ENCODE measurements at places on chromosomes 4 and X.
A peak's percentile ranks its signal among the peaks of the same experiment; 100 is the strongest.

DNA sequence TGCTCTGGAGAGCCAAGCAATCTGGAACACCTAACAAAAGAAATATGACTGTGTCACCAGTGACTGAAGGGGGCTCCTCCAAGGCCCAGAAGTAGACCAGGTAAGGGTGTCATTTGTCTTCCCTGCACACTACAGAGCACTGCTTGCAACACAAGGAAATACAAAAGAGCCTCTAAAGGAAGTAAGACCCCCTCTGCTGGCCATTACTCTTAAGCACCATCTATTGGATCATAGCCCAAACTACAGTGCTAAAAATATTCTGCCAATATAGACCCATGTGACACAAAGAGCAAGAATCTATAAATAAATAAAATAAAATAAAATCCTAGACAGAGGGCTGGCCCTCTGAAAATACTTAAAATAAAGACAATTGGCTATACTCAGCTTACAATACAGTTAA, 528.7 kb downstream of the TMA16 start:
- ATAC-seq, result no peak

DNA sequence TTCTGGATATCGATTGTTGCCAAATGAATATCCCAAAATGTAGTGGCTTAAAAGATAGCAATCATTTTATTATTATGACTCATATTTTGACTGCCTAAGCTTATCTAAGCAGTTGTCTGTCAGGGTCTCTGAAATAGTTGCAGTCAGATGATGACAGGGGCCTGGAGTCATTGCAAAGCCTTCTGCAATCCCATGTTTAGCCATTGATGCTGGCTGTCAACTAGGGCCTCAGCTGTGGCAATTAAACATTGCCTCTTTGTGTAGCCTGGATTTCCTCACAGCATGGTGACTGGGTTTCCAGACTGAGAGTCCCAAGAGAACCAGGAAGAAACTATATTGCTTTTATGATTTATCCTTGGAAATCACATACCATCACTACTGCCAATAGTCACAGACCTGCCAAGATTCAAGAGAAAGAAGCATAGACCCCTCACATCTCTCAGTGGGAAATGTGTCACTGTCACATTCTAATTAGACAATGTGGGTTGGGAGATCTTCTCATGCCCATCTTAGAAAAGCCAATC, 227.3 kb upstream of the NOCT start:
- no peak for ATAC-seq

- ATAC-seq, result no peak
These were observed 608.4 kb downstream of the ANKRD50 start for GRCh38 chr4:124104101-124104500.

DNA sequence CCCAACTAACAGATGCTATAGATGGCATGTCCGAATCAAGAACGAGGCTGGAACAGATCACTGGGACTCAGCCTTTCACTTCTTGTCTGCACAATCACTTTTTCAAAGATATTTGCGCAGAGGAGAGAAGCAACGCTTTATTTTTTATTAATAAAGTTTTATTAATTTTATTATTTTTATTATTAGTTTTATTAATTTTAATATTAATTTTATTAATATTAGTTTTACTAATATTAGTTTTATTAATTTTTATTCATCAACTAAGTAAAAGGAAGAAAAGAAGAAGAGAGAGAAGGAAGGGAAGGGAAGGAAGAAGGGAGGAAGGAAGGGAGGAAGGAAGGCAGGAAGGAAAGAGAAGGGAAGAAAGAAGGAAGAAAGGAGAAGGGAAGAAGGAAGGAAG, 236.4 kb upstream of the HHIP start:
- ATAC-seq, result no peak

DNA sequence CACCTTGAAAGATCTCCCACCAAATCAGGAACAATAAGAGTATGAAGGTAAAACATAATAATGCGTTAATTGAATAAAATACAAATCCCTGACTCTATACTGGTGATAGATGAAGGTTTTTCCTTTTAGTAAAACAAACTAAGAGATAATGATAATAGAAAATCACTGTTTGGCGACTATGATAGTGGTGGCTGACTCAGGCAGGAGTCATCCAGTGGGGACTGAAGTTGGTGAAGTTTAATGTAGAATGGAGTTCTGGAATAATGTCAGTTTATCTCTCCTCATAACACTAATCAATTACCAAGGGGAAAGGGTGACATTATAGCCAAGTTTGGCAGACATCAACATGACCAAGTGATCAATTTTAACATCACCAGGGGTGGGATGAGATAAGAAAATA, 21.3 kb downstream of the ABCG2 start:
- ATAC-seq, result no peak

GRCh38 chr4:83556006-83556707, 20.2 kb downstream of the GPAT3 start:
- no peak for ATAC-seq

DNA sequence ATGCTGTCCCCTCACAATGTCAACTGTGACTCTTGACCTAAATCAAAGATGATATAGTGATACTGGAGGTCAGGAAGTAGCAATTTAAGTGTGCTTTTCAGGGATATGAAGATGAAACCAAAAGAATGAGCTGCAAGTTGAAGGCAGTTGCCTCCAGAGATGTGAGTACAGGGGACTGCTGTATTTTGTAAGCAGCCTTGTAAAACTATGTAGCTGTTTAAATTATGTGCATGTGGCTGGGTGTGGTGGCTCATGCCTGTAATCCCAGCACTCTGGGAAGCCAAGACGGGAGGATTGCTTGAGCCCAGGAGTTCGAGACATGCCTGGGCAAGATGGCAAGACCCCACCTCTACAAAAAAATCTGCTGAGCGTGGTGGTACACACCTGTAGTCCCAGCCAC, 15.1 kb upstream of the TNIP2 start:
- peak; percentile 57 for ATAC-seq

DNA sequence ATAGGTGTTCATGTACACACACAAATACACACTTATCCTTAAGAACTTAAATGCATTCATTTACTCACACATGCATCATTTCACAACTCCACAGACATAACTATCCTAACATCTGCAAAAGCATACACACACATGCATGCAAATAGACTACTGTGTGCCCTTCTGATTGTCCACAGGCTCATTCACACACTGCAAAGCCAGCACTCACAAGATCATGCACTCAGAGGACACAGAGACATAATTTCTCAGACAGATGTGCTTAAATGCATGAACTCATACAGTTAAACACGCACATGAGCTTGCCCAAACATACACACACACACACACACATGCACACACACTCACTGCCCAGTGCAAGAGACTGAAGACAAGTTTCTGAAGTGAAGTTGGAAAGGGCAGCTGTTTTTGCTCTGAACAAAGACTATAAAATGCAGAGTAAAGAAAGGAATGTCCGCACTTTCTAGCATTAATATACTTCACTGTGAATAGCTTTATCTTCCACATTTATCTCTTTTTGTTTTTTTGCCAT, 1018.0 kb upstream of the HS3ST1 start:
- ATAC-seq, result no peak

DNA sequence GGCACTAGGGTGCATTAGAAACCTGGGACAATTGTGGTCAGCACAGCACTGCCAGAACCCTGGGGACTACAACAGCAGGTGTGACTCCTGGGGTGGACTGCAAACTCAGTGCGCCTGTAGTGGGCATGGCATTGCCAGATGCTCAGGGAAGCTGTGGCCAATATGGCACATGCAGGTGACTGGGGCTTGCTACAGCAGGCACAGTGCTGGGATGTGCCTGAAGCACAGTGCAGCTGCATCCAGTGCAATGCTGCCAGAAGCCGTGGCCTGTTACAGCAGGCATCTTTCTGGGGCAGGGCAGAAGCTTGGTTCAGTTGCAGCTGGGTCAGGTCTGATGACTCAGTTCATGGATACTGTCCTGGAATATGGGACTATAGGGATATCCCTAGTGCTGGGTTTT, 445.8 kb downstream of the CCSER1 start:
- ATAC-seq, result no peak

GRCh38 chr4:24770032-24770584, 25.3 kb upstream of the SOD3 start:
- ATAC-seq, result peak; percentile 45

- ATAC-seq, result no peak
These were observed 98.2 kb upstream of the PGRMC2 start for GRCh38 chr4:128385683-128386304.

DNA sequence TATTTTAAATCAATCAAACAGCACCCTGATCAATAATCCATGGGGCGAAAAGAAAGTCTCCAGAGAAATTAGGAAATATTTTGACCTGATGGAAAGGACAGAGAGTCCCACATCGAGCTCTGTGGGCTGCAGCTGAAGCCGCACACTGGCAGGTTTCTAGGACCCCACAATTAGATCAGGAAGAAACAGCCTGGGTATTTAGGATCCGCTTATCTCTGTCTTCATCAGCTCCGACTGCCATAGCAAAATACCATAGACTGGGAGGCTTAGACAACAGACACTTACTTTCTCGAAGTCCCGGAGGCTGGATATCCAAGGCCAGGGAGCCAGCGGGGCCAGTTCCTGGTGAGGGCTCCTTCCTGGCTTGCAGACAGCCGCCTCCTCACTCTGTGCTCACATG, 36.4 kb downstream of the CCNQ start:
- ATAC-seq, result no peak

- ATAC-seq, result no peak
These were observed 24.3 kb upstream of the CD38 start for GRCh38 chr4:15753786-15754185.

- no peak for ATAC-seq
These were observed 22.4 kb downstream of the FAT1 start for GRCh38 chr4:186701273-186701672.

- no peak for ATAC-seq
These were observed 99.3 kb upstream of the GRIA3 start for GRCh38 chrX:123084797-123085196.

GRCh38 chrX:44234116-44234515, 109.4 kb downstream of the EFHC2 start:
- no peak for ATAC-seq

GRCh38 chr4:133929531-133930239, 271.9 kb downstream of the PABPC4L start:
- no peak for ATAC-seq

DNA sequence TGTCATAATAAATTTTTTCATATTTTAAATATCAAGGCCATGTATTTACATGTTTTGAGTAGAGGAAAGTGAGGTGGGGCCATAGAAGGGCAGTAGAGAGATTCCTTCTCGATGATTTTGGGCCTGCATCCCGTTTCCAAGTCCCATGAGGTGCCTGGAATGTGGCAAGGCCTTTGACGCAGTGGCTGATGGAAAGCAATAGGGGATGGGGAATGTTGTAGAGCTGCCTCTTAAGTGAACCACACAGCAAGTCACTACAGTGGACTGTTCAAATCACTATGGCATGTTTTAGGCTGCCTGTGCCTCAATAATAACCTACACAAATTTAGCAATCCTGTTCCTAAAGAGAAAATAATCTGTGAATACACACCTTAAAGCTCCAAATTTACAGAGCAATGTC, 48.3 kb downstream of the ANXA5 start:
- no peak for ATAC-seq

- ATAC-seq, result no peak
These were observed 121.2 kb upstream of the TLL1 start for GRCh38 chr4:165751882-165752281.

DNA sequence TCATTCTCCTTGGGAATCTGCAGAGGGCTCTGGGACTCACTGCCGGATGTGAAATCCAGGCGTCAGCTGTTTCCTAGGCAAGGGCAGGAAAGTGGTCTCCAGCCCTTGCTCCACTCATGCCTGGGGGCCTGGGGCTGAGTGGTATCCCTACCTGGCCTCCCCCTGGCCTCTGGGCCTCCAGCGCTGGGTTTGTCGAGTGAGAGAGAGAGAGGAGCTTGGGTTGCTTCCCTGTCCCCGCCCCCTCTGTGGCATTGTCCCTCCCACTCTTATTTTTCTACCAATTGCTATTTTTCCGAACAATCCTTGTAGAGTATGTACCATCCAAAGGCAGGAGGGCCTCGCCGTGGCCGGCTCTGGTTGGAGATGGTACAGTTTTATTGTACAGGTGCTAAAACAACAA, 53.1 kb downstream of the ELF4 start:
- ATAC-seq, result no peak

GRCh38 chrX:16658284-16658683, 8.3 kb downstream of the S100G start:
- ATAC-seq, result no peak
